Germinal center (tissue), 1 donor: ENCODE measurements at places on chromosomes 11 and 22.
A peak's percentile ranks its signal among the peaks of the same experiment; 100 is the strongest.

- DNase-seq = no peak
These were observed 74.2 kb downstream of the MORC2 start for GRCh38 chr22:30894371-30894740.

GRCh38 chr11:117900720-117901440 lies 24.4 kb upstream of the FXYD6 start:
- no peak for DNase-seq

DNA sequence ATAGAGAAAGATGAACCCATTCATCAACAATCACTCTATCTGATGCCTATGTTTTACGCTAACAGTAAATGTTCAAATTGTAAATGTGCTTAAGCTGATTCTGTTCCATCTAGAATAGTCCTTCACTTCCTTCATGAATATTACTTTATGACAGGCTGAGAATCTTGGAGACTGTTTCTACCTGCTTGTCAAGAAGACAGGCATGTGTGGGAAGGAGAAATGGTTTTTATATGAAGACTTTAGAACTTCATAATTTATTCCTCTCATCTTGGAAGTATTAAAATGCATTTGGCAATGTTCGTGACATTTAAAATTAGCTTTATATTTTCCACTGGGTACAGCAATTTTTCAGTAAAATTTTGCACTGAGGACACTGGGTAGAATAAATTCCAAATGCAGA lies 41.0 kb downstream of the ELMOD1 start:
- no peak for DNase-seq

GRCh38 chr11:105274631-105275030 lies 135.1 kb upstream of the CARD18 start:
- DNase-seq = no peak

- DNase-seq = peak; percentile 63
These were observed 36.3 kb upstream of the POLA2 start for GRCh38 chr11:65225279-65226102.

DNA sequence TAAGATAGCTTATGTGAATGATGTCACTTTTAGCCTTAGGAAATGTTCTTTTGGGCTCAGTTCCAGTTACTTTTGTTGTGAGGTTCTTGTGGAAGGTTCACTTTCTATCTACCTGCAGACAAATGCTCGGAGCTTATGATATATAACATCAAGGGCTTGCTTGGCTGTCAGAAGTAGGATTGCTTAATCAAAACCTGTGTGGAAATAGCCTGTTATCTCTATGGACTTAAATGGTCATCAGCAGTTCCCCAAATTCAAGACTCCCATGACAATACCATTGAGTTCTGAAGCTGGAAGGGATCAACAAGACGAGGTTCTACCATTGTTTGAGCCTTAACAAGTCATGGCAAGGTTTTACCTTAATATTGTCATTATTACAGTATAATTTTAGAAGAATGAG lies 43.8 kb downstream of the FLI1 start:
- no peak for DNase-seq

DNA sequence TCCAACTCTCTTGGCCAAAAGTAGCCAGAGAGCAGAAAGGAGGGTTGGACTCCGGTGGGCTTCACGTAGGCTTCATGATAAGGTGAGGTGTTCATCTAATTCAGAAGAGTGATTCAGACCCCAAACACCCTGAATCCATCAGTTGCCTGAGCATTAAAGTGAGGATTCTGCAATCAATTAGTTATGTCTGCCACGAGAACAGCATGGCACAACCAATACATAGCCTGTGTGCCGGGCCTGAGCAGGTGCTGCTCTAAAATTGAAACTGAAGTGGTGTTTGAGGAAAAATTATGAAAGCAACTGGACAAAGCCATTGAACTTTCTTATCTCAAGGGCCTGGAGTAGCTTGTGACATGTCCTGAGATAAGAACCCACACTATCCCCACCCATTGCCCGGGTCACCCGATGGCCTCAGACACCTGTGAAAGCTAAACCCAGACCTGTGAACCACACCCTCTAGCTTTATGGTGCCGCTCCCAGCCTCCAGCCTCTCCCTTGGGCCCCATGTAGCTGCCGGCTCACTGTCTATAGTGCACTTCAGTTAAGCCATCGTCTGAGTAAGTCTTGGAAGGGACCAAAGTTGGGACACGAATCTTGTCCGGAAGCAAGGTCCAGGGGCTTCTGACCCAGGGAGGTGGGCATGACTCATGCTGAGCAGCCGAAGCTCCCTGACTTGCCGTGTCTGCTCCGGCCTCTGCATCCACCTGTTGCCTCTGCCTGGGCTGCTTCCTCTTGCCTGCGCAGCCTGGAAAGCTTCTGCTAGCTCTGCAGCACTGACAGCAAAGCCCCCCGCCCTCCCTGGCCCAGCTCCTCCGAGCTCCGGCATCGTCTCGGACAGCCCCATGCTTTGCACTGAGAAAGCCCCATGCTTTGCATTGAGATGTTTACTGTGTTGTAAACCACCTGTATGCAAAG lies 5.7 kb upstream of the MYEOV start:
- peak; percentile 44 for DNase-seq

GRCh38 chr11:63212742-63213141 lies 30.7 kb downstream of the SLC22A25 start:
- DNase-seq = peak; percentile 24

GRCh38 chr22:41015003-41015402 lies 63.8 kb downstream of the RBX1 start:
- no peak for DNase-seq

DNA sequence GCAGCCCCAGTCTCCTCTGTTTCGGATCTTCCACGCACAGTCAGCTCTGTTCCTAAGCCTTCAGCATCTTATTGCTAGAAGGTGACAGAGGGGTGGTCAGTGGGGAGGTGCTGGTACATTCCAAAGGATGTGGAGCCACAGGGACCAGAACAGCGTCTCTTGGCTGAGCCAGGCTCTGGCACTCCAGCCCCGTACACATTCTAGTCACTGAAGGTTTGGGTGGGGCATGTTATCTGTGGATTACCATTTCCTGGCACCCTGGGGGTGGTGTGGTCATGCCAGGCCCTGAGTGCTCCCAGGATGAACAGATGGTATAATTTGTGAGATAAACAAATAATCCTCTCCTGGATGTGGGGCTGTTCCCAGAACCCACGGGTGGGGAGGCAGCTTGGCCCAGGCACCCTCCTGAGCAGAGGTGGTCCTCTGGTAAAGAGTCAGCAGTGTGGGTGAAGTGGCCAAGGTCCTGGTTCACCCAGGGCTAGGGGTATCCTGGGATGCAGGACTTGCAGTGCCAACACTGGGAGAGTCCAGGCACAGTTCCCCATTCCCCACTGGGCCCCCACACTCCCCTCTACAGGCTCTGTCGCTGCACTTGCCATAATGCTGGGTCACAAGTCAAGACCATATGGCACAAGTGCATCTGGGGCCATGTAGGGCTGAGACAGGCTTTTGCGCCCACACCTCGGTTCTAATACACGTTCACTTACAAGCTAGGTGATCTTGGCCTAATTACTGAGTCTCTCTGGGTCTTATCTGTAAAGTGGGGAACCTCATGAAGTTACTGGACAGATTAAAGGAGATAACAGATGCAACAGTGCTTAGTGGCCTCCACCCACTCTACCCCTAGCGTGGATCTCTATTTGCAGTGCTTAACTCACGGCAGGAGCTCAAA lies 33.0 kb downstream of the DKK3 start:
- DNase-seq = no peak

- no peak for DNase-seq
These were observed 17.2 kb downstream of the LINC01488 start for GRCh38 chr11:69498614-69499175.

DNA sequence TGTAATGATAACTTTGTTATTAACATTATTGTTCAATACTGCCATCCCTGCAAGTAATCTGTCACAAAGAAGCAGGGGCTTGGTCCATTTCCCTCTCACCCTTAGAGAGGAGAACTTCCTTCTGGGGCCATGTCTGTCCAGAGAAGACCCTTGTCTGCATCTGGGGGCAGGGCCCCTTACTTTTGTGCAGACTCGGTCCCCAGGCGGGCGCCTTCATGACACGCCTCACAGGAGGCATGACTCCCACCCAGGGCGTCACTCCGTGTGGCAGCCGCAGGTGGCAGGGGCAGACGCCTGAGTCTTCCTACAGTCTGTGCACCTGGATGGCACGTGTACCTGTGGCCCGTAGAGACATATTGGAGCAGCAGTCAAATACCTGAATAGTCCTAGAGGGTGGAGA lies 21.8 kb upstream of the B3GAT1 start:
- DNase-seq = no peak

GRCh38 chr11:68659158-68659921 lies 25.0 kb upstream of the GAL start:
- no peak for DNase-seq

- peak; percentile 83 for DNase-seq
These were observed 3.8 kb upstream of the ADORA2A start for GRCh38 chr22:24423519-24424000.

GRCh38 chr22:39388261-39389011 lies 11.1 kb upstream of the TAB1 start:
- peak; percentile 82 for DNase-seq

GRCh38 chr11:125275905-125276618 lies 111.5 kb downstream of the PKNOX2 start:
- no peak for DNase-seq

DNA sequence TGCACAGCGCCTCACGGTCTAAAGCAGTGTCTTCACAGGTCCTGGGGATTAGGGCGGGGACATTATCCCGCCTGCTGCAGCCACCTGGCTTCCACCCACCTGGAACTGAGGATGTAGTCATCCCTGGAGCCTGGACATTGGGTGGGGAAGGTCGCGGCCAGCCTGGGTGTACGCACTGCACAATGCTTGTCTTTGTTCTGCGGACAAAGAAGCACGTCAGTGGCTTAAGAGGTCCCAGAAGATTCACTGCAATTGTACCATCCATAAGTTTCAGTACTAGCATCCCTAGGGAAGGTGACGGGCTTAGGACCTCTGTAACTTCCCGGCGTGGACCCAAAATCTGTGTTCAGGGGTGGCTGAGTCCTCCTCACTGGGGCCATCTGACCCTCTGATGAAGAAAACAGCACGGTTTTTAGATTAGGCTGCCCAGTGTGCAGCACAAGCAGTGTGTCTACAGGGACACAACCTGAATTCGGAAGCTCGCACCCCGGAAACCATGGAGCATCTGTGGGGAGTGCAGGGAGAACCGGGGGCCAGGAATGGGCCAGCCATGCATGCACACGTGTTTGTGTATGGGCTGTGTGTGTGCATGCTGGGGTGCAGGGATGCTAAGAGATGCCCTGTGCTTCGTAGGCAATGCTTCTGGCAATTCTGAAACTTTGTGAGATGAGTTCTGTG lies 342.6 kb upstream of the B3GAT1 start:
- no peak for DNase-seq

DNA sequence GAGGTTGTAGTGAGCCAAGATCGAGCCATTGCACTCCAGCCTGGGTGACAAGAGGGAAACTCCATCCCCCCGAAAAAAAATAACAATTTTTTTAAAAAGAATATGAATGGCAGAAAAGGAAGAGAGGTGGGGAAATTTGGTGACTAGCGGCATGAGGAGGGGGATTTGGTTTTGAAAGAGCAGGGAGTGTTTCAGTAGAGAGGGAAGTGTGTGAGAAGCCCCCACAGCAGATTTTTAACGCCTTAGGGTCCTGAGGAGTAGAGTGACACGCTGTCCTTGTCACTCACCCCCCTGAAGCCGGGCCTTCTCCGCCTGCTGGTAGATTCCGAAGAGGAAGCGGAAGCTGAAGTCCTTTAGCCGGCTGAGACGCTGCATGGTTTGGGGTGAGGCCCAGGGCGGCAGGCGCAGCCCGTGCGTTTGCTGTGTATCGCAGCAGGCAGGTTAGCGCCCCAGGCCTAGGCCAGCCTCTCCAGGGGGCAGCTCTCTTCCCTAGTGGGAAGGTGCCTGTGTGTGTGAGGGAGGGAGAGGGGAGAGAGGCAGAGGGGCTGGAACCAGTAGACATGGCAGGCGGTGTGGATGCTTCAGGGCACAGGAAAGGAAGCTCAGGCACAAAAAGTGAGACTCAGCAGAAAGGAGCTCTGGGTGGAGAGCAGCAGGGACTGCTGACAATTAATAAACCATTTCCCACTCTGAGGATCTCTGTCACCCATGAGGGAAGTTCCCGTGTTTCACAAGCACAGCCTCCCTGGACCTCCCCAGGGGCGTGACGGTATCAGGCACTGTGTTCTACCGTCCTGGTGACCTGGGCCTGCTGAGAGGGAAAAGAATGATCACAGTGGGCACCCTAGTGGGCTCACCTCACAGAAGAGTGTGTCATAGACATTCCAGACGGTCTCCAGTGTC lies 3.9 kb downstream of the ACP2 start:
- DNase-seq = no peak

- no peak for DNase-seq
These were observed 112.0 kb downstream of the PKNOX2 start for GRCh38 chr11:125276619-125276976.

DNA sequence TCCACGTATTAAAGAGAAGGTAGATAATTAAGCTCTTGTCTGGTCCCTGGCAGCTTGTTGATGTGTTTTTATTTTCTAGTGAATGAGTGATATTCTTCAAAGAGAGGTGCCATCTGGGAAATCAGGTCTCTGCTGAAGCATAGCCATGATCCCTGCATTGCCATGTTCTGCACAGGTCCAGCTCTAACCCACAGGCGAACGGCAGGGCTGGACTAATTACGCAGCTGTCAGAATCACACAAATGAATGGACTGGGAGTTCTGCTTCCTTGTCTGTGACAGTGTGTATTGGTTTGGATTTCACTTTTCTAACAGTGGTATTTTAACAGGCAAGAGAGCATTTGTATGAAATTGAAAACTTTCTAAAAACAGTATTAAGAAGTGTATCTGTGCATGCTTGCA lies 235.6 kb downstream of the FAT3 start:
- no peak for DNase-seq

DNA sequence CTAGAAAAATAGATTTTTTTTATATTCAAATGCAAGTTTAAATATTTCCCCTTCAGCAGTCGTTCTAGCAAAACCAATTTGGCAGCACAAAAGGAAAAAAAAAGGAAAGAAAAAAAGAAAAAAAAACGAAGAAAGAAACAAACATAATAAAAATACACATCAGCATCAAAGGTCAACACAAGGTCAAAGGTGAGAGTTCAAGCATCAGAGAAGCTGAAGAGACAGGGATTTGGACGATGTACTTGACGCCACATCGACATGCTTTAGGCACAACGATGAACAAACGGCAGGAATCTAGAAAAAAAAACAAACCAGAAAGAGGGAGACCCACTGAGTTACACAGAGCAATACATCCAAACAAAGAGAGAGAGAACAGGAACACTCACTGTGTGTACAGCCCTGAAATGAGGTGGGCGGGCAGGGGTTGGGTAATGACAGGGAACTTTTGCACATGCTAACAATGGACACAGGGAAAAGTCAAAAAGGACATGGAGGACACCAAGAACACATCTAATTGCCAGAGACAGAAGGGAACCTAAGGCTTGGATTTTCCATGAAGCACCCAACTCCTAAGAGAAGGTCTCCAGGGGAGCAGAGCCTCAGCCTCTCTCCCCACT lies 19.8 kb upstream of the RAPSN start:
- no peak for DNase-seq

- DNase-seq = no peak
These were observed 8.2 kb upstream of the TBC1D22A start for GRCh38 chr22:46754110-46754799.

- DNase-seq = no peak
These were observed 498.7 kb downstream of the METTL15 start for GRCh38 chr11:28606930-28607329.

DNA sequence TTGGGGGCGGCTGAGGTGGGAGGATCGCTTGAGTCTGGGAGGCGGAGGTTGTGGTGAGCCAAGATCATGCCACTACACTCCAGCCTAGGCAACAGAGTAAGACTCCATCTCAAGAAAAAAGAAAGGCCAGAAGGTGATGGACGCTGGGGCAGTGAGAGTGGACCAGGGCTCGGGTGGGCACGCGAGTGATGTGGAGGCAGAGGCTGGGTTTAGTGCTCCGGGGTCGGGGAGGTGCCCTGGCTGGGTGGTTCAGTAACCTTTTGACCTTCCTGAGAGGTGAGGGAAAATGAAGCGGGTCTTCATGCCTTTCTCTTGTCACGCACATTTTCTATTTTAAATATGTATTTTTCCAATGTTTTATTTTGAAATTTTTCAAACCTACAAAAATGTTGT lies 45.1 kb downstream of the ST14 start:
- DNase-seq = no peak
